RKO (cell line): ENCODE measurements at places on chromosomes 7 and 10.

DNA sequence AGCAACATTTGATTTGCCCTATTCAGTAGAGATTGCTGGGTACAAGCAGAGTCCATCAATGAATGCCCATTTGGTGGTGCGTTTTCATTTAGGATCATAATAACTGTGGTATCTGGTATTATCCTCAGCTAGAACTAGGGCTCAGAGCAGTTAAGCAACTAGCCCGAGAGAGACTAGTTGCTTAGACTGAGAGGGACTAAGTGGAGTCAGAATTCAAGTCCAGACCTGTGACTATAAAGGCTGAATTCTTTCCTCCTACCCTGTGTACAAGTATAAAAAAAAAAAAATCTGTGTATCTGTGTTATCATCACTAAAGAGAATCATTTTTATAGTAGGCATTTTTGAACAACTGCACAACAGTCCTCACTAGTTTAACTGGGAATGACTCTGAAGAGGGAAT is 45.3 kb upstream of the DKK1 start:
- DNase-seq = no peak

DNA sequence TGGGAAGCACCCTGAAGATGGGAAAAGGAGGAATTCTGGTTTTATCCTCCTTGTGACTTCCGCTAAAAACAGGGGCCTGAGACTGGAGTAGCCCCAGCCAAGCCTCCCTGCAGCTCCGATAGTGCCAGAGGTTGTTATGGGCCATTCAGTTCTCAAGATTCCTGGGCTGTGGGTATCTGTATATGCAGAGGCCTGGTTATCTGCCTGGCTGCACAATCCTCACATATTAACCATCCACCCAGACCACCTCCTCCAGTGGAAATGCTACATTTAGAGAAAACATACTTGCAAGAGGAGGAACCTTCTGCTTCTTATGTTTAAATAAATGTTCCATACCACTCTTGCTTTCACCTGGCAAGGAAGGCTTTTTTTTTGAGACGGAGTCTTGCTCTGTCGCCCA is 34.6 kb downstream of the ARL3 start:
- DNase-seq = no peak

DNA sequence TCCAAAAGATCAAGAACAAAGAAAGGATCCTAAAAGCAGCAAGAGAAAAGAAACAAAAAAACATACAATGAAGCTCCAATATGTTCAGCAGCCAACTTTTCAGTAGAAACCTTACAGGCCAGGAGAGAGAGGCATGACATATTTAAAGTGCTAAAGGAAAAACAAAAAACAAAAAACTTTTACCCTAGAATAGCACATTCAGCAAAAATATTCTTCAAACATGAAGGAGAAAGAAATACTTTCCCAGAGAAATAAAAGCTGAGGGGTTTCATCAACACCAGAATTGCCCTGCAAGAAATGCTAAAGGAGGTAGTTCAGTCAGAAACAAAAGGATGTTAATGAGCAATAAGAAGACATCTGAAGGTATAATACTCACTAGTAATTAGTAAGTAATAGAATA is 753.5 kb upstream of the POT1 start:
- no peak for DNase-seq

- peak; percentile 91 for DNase-seq
Observed at GRCh38 chr7:142563470-142563869, 185.8 kb upstream of the PRSS1 start.

DNA sequence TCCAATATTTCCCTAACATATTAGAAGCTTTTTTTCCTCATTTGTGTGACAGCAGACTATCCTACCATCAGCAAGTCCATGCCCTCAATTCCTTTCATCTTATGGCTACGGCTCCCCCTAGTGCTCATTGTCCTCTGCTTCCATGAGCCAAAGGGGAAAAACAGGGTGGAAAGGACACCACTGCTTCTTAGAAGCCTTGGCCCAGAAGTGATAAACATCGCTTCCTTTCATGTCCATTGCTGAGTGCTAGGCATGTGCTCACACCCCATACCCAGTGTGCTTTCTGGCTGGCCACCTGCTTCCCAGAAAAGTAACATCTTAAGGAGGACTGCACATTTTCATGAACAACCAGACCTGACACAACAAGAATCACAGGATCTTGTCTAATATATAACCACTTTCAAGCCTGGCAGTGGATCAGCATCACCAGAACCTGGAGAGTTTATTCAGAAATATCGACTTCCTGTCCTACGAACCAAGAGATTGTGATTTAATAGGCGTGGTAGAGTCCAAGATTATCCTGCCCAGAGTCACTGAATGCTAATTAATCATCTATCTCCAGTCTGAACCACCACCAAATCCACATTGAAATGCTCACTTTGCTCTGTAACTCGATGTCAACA is 650.5 kb upstream of the SORCS1 start:
- peak; percentile 60 for DNase-seq

DNA sequence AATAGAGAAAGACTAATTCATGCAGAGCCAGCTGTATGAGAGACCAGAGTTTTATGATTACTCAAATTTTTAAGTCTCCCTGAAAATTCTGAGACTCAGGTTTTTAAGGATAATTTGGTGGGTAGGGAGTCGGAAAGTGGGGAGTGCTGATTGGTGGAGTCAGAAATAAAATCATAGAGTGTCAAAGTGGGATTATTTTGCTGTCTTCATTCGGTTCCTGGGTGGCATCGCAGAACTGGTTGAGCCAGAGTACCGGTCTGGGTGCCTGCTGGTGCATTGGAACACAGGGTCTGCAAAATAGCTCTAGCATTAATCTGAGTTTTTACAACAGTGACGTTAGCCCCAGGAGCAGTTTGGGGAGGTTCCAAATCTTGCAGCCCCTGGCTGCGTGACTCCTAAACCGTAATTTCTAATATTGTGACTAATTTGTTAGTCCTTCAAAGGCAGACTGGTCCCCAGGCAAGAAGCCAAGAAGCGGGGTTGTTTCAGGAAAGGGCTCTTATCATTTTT is 32.4 kb downstream of the GPRIN2 start:
- DNase-seq = peak; percentile 65

DNA sequence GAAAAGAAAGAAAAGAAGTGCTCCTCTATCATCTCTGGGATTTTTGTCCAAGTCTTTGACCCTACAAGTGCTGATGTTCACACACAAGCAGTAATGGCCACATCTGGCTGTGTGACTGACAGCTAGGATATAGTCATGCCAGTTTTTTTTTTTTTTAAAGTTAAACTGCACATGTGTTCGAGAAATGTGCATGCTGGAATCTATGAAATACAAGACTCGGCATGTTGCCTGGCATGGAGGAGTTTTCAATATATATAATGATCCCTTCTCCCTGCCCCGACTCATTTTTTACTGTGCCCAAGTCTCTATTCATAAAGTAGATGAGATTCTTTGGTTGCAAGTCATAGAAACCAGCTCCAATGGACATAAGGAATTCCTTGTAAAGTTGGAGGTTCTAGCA is 60.4 kb upstream of the FGFR2 start:
- no peak for DNase-seq

DNA sequence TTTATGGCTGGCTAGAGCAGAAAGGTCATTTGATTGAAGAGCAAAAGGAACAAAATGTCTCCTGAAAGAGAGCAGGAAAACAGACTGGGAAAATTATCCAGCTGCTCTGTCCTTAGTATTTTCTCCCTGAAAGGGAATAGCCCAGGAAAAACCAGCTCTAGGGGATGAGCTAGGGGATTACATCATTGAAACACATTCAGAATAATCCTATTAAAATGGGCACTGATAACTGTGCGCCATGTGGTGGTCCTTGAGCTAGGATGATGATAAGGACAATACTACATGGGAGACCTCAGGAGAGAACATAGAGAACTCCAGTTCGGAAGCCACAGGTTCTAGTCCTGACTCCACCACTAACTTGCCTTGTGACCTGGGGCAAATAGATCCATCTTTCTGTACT is 873.8 kb downstream of the TYW1 start:
- no peak for DNase-seq

- no peak for DNase-seq
Observed at GRCh38 chr7:103149808-103150180, 895 bp upstream of the NAPEPLD start.

DNA sequence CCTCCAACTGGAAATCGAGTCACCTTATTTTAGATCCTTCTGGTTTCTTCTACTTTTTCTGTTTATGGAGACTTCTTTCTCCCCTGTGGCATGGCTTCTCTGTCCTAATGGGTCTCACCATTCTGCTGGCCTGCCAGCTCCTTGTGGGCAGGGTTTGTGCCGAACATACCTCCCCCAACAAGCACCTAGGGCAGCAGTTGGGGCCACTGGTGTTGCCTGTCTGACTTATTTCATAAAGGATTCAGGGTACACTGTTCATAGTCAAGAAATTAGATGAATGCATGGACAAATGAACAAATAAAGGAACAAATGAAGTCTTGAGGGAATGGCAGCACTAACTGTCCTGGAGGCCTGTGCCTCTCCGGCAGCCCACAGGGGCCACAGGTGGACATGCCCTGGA is 55.6 kb upstream of the DOCK1 start:
- DNase-seq = no peak

GRCh38 chr7:123308254-123308951 is 108.6 kb upstream of the SLC13A1 start:
- no peak for DNase-seq

GRCh38 chr7:136470179-136470578 is 398.3 kb upstream of the CHRM2 start:
- DNase-seq = no peak

GRCh38 chr7:79930604-79931003 is 204.0 kb upstream of the GNAI1 start:
- DNase-seq = no peak

GRCh38 chr7:151632750-151633515 is 113.2 kb upstream of the RHEB start:
- no peak for DNase-seq

DNA sequence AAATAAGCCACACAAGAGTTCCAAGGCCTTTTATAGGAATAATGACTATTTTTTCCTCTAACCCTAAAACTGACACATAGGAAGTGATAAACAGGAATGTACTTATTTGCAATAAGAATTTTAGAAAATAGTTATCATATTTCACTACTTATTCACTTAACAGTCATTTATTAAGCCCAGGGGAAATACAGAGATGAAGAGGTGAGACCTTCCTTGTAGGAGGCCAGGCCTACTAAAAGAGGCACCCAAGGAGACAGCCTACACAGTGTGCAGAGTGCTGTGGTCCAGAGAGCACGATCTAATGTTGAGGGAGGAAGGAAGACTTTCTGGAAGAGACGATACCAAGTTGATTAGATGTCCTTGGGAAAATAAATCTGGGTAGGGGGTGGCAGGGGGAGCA is 45.0 kb upstream of the PPP1R3C start:
- DNase-seq = no peak

DNA sequence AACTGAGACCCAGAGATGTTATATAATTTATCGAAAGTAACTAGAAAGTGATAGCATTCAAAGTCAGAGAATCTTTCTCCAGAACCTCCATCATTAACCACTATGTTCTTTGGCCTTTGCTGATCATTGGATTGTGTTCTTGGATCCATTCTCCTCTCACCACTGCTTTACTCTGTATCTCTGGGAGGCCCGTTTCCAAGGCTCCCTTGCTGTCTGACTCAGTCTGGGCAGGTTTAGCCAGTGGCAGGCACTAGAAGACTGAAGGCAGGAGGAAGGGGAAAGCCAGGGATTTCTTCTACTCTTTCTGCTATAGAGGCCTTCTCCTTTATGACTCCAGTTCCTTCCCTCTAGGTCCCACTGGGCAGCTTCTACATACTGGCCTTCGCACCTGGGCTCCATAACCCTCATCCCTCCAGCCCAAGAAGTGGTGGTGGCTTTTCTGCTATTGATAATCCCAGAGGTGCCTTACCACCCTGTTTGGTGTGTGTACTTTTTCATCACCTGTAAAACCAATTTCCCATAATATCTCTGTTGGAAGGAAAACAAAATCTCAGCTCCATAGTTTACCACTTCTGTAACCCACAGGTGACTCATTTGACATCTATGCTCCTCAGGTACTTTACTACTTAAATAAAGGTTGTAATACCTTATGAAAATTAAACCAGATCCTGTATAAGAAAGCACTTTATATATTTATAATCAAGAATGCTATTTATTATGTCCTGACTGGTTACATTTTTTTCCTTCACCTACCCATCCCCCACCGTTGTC is 36.0 kb downstream of the BCAP29 start:
- no peak for DNase-seq

GRCh38 chr7:132345543-132346129 is 230.6 kb downstream of the PLXNA4 start:
- DNase-seq = no peak

GRCh38 chr10:72445851-72446250 is 91.1 kb upstream of the DNAJB12 start:
- DNase-seq = no peak

DNA sequence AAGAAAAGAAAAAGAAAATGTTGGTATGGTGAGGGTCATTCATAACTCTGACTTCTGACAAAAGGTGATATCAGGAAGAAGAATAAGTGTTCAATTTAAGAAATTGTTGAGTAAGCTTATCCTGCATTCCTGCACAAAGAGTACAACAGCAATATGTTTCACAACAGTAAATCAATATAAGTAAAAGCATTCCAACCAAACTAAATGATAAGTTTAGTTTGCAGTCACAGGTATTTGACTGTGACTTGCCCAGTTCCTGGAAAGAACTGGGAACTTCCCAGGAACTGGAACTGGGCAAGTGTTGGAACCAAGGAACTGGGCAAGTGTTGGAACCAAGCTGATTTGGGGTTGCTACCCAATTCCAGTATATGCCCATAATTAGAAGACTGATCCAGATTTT is 35.0 kb downstream of the NEURL1 start:
- DNase-seq = no peak

GRCh38 chr7:64775289-64775688 is 18.9 kb upstream of the ZNF138 start:
- DNase-seq = peak; percentile 28

DNA sequence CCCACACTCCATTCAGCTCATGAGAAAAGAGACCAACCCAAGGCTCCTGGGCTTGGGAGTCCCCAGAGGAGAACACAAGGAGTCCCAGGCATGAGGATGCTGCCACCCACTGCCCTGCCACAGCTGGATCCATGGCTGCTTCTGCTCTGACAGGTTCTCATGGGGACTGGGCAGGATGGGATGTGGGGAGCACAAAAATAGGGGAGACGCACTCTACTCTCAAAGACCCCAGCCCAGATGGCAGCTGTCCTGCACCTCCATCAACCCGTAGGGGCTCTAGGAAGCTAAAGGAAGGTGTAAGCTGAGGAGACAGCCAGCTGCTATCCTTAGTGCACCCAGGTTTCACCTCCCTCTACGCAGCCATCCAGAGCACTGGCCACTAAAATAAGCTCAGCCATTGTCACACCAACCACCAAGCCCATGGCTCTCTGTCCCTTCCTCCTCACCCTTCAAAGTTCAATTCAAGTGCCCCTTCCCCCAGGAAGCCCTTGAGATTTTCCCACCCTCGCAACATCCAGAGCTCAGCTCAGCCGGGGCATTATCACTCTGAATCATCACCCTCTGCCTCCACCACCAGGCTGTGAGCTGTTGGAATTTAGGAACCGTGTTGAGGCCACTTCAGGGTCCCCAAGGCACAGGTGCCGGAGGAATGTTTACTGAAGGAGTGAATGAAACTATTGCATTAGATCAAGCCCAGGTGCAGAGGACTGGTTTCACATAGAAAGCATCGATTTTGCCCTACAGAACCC is 142.1 kb downstream of the GRID1 start:
- DNase-seq = no peak
